ENCODE measurements at places on chromosomes 4 and X. TPM values are rescaled to one million over a fixed set of nuclear protein-coding genes. Genes with fewer than 3 reads are reported as not detected.
A peak's percentile ranks its signal among the peaks of the same experiment; 100 is the strongest.

- no peak for DNase-seq
Measured at GRCh38 chr4:2166253-2166652, 75.7 kb downstream of the HAUS3 start.

GRCh38 chr4:1170976-1171310, 1.4 kb downstream of the SPON2 start:
- DNase-seq, result no peak

GRCh38 chr4:155781249-155781831, 22.5 kb downstream of the GUCY1B1 start:
- no peak for DNase-seq

CTAG2 gene
- total RNA-seq, result not detected

DNA sequence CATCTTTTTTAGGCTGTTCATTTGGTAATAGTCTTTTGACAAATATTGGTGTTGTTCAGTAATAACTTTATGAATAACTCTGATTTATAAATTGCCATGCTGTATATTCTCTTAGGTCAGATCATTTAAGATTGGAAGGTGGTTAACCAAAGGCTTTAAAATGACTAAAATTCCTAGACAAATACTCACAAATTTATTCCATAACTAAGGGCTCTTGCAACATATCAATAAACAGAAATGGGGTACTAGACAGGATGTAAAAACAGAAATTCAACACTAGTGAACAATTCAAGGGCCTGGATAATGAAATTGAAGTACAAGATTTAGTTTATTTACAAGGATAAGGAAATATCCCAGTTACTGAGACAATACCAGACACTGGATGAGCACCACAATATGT, 328.6 kb downstream of the PCDH19 start:
- no peak for DNase-seq

DNA sequence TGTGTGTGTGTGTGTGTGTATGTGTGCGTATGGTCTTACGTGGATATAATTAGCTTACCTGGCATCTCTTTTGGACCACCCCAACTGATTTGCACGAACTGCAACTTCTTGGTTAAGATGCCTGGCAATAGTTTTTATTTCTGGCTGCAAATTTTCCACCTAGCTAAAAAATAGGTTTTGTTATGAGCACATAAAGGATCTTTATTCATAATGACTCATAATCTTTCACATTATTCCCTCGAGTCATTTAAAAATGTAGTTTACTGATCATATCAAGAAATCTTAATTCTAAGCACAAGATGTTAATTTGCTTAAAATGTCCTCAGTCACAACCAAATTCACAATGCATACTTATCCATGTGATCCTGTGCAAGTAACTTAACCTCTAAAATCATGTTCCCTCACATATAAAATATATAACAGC, 1.5 kb downstream of the COX18 start:
- DNase-seq, result no peak

GRCh38 chr4:68360231-68360968, 10.5 kb upstream of the YTHDC1 start:
- DNase-seq, result no peak

DNA sequence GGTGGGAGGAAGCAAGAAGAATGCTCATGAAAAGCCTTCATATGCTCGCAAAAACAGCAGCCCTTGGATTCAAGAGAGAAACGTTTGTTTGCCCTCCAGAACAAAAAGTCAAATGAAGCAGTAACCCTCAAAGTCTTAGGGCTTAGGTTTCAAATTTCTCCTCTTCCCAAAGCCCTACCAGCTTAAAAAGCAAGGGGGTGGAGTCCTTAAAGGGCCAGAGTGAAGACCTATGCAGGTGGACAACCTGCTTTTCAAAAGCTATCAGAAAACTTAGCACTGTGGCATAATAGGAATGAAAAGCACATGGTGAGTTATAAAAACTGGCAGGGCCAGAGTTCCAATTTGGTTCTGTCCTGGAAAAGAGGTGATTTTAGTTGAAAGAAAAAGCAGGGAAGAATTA, 253.3 kb downstream of the NAP1L3 start:
- peak; percentile 40 for DNase-seq

GRCh38 chr4:55237839-55238238, 108.2 kb upstream of the SRD5A3 start:
- DNase-seq, result no peak

GRCh38 chrX:152520653-152521052, 69.5 kb upstream of the GABRA3 start:
- DNase-seq, result no peak

DNA sequence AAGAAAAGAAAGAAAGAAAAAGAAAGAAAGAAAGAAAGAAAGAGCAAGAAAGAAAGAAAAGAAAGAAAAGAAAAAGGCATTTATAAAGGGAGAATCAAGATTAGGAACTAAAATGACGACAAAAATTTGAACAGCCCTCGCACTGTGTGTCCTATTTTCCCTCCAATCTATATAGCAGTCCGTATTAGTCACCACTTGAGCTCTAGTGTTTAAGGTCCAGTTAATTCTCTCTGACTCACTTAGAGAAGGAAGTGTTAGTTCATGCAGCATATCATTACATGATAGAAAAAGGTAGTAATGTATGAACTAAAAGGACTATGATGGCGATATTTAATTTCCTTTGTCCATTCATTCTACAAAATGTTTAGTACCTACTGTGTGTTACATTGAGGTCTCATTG, 122.7 kb downstream of the CBLL2 start:
- DNase-seq, result no peak

- DNase-seq, result peak; percentile 47
Measured at GRCh38 chrX:137926090-137926489, 360.2 kb downstream of the ZIC3 start.

DNA sequence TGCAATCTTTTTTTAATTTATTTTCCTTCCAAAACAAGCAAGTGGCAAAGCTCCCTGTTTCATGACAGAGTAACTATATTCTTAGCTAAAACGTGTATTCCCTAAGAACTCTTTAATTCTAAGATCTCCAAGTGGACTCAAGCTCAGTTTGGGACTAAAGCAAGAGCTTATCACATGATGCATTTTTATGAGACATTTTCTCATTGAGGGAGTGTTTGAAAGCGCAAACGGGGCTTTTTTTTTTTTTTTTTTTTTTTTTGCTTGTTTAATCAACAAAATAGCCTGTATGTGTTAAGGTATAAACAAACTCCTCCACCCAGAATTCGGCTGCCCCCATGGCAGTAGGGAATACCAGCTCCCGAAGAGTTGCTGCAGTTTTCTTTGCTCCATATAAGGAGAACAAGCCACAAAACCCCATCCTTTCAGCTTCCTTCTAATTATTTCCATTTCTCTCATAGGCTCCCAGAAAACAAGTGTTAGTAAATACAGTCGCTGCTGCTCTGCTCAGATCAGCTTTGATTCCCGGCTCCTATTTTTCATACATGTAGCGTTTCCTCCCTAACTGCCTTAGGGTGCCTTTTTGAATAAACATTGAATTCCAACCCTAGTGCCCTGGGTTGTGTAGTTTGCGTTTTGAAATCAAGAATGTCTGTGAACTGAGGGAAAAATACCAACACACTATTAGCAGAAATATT, 669 bp upstream of the PPARGC1A start:
- peak; percentile 9 for DNase-seq

DNA sequence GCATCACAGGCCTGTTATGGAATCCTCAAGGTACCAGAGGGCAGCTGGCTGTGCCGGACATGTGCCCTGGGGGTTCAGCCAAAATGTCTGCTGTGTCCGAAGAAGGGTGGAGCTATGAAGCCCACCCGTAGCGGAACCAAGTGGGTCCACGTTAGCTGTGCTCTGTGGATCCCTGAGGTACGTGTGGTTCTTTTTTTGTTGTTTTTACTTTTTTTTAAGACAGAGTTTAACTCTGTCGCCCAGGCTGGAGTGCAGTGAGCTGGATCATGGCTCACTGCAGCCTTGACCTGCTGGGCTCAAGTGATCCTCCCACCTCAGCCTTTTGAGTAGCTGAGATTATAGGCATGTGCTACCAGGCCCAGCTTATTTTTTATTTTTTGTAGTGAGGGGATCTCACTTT, 46.1 kb downstream of the JADE1 start:
- no peak for DNase-seq

DNA sequence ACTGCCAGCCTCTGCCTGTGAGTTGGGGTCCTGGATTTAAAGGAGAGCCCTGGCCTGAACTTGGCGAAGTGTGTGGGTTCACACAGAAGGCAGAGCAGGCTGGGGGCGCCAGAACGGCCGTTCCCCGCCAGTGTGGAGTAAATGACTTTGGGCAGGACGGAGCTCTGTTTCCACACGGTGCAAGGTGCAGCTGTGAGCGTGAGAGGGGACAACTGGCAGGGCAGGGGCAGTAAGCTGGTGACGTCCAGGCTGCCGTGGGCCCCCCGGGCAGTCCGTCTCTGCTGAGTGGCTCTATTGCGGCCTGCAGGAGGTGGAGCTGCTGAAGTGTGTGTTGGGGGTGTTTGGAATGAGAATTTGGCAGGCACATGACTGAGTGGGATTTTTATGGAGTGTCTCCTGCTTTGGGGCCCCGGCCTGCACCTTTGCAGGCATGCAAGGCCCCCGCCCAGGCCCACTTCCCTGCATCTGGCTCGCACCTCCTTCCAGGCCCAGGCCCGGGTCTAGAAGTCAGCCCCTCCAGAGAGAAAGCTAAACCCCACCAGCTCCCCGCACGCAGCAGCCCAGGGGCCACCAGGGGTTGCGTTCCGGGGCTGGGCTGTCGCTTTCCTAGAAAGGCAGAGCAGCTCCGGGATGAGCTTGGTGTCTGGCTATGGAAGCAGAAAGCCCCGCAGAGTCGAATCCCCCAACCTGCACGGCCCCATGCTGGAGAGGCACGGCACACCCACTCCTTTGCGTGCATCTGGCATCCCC, 62.2 kb upstream of the GRPEL1 start:
- DNase-seq, result no peak

Data from neural progenitor cell (in vitro differentiated cells).